ENCODE measurements at places on chromosomes 13 and 19.

DNA sequence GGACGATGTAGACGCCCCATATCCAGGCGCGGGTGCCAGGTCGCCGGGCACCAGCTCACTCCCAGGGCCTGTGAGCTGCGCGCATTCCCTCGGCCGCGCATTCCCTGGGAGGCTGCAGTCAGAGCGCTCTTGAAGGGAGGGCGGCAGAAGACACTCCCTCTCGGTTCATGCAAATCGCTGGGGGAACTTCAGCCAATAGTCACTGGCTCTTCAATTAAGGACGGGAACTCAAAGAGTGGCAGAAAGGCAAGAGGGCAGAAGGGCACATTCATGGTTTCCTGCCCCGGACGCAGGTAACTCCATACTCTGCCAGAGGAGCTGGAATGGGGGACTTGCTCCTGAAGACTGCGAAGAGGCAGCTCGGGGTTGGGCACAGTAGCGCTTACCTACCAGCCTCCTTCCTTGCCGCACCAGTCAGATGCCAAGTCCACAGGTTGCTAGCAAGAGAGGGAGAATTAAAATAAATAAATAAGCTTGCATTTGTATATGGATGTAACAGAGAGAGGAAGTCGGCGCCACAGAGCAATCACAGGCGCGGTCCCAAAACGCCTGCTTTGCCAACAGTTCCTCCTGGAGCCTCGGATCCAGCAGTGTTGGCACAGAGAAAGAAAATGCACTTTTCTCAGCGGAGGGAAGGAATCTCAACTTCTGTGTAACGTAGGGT, 459 bp downstream of the PCDH20 start:
- DNase-seq = no peak

GRCh38 chr19:33947265-33947964, 150.7 kb downstream of the KCTD15 start:
- DNase-seq = no peak

GRCh38 chr19:6373813-6374108, 1.2 kb downstream of the ALKBH7 start:
- no peak for DNase-seq

DNA sequence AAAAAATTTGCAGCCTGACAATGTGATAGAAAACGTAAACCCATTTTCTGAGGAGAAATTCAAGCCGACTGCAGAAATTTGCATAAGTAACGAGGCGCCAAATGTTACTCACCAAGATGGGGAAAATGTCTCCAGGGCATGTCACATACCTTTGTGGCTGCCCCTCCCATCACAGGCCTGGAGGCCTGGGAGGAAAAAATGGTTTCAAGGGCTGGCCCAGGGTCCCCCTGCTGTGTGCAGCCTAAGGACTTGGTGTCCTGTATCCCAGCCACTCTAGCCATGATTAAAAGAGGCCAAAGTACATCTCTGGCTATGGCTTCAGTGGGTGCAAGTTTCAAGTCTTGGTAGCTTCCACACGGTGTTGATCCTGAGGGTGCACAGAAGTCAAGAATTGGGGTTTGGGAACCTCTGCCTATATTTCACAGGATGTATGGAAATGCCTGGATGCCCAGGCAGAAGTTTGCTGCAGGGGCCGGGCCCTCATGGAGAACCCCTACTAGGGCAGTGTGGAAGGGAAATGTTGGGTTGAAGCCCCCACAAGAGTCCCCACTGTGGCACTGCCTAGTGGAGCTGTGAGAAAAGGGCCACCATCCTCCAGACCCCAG, 1842.3 kb downstream of the PCDH9 start:
- DNase-seq = no peak

DNA sequence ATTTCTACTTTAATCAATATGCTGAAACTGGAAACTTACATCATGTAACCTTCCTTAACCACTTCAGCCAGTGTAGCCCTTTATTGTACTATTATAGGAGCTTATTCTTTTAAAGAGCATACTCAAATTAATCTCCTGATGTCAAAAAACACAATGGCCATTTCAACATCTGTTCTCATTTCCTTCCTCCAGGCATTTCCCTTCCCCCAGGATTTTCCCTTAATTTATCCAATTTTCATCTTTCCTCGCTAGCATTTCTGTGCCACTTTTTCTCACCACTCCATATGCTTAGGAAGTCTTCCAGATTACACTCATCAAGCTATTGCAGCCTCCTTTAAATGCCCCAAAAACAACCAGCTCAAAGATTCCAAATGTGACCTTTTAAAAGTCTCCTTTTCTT, 265.0 kb downstream of the PCDH9 start:
- no peak for DNase-seq

Data from CD4-positive, alpha-beta T cell treated with Interleukin-21 for 1 hour (primary cell).